ENCODE measurements at places on chromosomes 7 and 10.
A peak's percentile ranks its signal among the peaks of the same experiment; 100 is the strongest.

DNA sequence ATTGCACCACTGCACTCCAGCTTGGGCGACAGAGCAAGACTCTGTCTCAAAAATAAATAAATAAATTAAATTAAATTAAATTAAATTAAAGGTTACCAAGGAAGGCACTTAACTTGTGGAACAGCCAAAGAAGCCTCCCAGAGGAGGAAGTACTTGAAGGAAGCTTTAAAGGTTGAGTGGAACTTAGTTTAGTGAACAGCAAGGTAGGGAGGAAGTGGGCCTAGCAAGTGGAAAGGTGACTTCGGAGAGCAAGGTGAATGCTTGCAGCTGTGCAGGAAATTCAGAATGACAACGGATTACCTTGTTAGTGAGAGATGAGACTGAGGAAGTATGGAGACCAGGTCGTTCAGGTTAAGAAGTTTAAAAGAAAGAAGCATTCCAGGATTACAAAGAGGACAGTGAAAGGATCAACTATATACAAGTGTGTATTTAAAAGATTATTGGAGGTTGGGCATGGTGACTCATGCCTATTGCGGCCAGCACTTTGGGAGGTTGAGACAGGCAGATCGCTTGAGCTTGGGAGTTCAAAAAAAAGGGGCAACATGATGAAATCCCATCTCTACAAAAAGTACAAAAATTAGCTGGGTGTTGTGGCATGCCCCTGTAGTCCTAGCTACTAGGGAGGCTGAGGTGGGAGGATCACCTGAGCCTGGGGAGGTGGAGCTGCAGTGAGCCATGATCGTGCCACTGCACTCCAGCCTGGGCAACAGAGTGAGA is 12.8 kb upstream of the RPEL1 start:
- DNase-seq, result peak; percentile 40

DNA sequence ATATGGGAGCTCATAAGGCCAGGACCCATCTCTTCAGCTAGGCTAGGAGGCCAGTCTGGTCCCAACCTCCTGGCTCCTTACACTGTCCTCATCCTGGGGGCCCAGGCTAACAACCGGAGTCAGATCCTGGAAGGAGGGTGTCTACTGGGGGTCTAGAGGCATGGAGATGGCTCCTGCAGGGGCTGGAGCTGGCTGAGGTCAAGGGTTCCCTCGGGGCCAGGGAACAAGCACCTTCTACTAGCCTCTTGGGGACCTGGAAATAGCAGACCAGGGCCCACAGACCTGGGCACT is 37.2 kb downstream of the CLRN3 start:
- DNase-seq, result no peak

GRCh38 chr10:123274306-123275135 is 120.3 kb downstream of the BUB3 start:
- no peak for DNase-seq

DNA sequence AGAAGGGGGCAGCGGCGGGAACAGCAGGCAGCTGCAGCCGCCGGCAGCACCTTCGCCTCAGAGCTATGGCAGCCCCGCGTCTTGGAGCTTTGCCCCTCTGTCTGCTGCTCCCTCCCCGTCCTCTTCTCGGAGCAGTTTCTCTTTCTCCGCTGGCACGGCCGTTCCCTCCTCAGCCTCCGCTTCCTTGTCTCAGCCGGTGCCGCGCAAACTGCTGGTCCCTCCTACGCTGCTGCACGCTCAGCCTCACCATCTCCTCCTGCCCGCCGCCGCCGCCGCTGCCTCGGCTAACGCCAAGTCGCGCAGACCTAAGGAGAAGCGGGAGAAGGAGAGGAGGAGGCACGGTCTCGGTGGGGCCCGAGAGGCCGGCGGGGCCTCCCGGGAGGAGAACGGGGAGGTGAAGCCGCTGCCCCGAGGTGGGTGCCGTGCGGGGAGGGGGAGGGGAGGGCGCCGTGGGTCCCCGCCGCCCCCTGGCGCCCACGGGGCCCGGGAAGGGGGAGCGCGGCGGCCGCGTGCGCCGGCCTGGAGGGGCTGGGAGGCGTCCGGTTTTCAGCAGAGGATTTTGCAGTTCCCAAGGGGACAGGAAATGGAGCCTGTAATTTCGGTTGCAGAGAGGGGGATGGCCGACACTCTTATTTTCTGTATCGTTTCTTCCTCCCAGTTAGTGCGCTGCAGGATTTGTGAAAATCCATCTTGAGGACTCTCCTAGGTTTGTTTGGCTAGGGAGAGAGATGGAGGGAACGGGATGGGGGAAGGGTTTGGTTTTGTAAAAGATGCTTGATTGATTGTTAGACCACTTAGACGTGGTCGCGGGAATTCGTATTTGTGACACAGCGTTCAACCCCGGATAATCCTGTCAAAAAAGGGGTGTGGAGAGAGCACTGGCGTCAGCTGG is 630 bp downstream of the RSBN1L start:
- peak; percentile 64 for DNase-seq

GRCh38 chr10:113158183-113158582 is 208.1 kb downstream of the TCF7L2 start:
- DNase-seq, result no peak

DNA sequence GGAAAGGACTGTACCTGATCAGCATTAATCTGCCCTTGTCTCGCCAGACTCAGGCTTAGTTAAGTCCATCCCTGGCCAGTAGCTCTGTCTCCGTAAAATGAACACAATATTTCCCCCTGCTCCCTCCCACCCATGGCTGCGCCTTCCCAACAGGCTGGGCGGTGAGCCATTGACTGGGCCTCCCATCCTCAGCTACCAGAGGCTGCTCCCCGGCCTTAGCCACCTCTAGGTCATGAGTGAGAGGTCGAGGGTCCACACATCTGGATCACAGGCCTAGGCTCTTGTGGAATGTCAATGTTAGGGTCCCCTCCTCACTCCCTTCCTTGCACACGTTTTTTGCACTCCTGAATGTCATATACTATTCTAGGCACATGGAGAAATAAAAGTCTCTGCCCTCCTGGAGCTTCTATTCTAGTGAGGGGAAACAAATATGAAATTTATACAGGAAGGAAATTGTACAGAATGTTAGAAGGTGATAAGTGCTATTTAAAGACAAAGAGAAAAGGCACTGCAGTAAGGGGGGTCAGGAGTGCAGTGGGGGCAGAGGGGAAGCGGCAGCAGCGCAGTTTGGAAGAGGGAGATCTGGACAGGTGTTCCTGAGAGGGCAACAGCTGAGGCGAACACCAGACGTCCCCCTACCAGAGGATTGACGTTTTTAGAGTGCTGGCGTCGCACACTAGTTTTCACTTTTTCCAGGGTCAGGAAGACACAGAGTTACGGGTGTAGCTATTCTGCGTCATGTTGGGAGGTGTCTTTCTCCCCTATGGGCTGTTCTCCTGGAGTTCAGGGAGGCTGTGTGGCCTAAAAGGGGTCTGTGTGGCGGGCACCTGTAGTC is 17.2 kb upstream of the EIF5AL1 start:
- DNase-seq, result no peak

DNA sequence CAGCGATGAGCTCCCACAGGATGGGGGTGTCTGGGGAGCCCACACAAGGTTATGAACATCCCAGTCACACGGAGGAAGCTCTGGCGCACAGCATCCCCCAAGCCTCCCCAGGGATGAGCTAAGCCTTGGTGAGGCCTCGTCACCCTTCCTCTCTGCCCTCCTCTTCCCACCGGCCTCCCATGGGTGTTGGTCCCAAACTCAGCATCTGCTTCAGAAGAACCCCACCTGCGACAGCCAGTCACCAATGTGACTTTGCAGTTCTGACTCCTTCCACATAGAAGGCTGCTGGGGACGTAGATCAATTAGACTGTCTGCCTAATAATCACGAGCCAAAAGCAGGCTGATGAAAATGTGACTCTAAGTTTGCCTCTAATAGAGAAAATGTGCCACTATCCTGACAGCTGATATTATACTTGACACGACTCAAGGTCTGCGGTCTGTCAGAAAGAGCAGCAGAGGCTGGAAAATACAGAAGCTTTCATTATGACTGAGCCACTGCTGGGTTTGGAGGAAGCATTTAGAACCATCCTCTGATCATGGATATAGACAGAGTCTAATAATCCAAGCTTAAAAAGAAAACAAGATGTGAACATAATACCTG is 116.0 kb upstream of the PFKP start:
- DNase-seq, result no peak

GRCh38 chr7:47887016-47887640 is 61.1 kb downstream of the PKD1L1 start:
- DNase-seq, result no peak

DNA sequence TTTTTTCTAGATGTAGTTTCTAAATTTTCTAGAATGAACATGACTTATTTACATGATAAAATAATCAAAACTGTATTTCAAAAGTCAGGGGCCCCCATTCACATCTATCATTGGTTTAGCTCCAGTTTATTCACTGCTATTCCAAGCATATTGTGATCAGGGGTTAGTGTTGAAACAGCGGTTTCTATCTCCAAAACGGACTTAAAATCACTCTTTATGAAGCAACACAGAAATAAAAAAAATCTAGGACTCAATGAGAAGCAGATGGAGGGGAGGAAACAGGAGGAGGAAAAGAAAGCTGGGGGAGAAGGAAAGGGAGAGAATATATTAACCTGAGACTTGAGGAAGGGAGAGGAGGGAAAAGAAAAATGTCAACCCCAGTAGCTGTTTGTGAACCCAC is 14.8 kb upstream of the CH25H start:
- DNase-seq, result no peak

GRCh38 chr7:93882468-93882867 is 8.1 kb downstream of the TFPI2 start:
- no peak for DNase-seq

DNA sequence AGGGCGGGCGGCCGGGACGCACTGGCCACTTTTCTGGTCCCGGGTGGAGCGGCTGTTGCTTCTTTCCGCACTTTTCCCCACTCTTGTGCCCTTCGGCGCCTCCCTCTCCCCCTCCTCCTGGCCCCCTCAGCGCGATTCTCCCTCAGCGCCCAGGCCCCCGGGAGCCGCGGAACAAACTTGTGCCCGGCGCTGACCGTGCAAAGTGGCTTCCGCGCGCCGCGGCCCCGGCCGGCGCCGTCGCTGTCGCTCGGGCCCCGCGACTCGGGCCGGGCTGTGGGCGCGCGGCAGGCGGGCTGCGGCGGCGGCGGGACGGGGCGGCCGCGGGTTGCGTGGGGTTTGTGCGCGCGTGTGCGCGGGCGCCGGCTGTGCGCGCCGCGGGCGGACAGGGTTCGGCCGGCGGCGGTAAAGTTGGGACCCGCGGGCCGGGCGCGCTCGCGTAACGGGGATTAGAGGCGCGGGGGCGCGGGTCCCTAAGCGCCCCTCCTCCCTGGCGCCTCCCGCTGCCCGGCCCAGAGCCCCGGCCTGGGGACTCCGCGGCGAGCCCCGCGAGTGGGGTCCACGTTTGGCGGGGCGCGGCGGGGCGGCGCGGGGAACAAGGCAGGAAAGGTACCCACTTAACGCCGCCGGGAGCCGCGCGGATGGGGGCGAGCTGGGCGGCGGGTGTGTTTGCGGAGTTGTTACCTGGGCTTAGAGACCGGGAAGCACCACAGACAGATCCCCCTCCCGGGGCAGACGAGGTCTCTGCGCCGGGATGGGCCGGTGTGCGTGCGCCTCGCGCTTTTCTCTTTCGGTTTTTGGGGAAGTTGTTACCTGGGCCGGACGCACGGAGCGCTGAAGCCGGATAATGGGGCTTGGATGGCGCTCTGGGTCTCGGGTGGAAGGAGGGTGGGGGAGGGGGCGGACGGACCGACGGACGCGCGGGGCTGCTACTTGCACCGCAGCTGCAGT is 860 bp downstream of the ZEB1 start:
- peak; percentile 51 for DNase-seq

DNA sequence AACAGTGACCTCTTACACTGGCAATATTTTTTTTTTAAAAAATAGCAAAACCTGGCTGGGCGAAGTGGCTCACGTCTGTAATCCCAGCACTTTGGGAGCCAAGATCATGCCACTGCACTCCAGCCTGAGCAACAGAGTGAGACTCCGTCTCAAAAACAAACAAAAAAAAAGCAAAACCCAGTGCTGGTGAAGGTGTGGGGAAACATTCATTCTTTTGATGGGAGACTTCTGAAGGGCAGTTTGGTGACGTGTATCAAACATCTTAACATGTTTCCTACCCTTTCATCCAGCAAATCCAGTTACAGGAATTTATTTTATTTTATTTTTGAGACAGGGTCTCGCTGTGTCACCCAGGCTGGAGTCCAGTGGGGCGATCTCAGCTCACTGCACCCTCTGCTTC is 58.0 kb downstream of the CHST3 start:
- DNase-seq, result no peak

- no peak for DNase-seq
Measured at GRCh38 chr10:113999531-113999930, 44.1 kb upstream of the ADRB1 start.

GRCh38 chr10:110474826-110475225 is 22.9 kb upstream of the DUSP5 start:
- no peak for DNase-seq

GRCh38 chr7:22051886-22052673 is 106.4 kb upstream of the CDCA7L start:
- DNase-seq, result no peak

- DNase-seq, result no peak
Measured at GRCh38 chr7:53744403-53744760, 708.9 kb downstream of the POM121L12 start.

DNA sequence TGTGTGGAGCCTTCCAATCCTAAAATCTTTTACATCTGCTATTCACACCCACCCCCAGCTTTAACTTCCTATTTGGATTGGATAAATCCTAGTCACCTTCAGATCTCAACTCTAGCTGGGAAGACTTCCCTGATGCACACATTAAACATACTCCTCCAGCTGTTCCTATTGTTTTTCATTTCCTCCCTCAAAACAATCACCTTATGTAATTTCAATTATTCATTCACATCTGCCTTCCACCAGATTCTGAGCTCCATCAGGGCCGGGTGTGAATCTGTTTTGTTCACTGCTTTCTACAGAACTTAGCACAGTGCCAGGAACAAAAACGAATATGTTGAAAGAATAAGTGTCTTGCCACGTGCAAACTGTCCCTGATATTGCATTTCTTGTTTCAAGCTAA is 497.4 kb downstream of the PLXDC2 start:
- DNase-seq, result no peak

Data from HL-60 (cell line).